ENCODE measurements at places on chromosomes 5 and 9.

DNA sequence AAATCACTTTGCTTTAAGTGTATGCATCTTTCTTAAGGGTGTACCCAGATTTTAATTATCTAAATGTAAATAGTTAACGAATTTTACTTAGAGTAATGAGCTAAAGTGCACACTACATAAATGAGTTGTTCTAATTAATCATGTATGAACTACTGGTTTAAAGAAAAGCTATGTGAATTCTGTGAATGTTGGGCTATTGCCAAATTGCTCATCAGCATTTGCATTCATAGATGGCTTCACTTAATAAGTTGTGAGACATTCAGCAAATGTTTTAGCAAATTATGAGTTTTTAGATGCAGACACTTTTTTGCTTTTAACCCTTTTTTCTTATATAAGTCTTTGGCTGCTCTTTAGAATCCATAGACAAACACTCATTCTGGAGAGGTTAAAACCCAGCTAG, 175.7 kb downstream of the PBX3 start:
- DNase-seq, result no peak

GRCh38 chr9:21551401-21551800, 69.3 kb upstream of the IFNE start:
- DNase-seq, result peak; percentile 32

- no peak for DNase-seq
Measured at GRCh38 chr5:86526811-86527348, 90.9 kb upstream of the COX7C start.

GRCh38 chr5:9545992-9546851, at the start of gene SEMA5A:
Gene SEMA5A (minus strand): TSS chr5:9546075. CDS start chr5:9379946, 166,129 bp downstream.
- peak; percentile 60 for DNase-seq

DNA sequence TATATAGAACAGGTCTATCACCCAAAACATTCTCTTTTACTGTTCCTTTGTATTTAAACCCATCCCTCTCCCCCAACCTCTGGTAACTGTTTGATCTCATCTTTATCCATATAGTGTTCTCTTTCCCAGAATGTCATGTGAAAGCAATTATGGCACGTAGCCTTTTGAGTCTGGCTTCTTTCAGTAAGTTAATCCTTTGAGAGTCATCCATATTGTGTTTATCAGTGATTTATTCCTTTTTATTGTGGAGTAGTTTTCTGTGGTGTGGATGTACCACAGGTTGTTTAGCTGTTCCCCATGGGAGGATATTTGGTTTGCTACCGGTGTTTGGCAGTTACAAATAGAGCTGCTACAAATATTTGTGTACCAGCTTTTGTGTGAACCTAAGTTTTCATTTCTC, 38.0 kb downstream of the HMGXB3 start:
- no peak for DNase-seq
